Stimulated activated CD4-positive, alpha-beta T cell treated with anti-CD3 and anti-CD28 coated beads, Interleukin-15, amount 100 ng/mL, for 1 hour (primary cell): ENCODE measurements at places on chromosomes 13 and 19.

- no peak for DNase-seq
These were observed 25.4 kb downstream of the TUBA3C start for GRCh38 chr13:19156013-19156825.

DNA sequence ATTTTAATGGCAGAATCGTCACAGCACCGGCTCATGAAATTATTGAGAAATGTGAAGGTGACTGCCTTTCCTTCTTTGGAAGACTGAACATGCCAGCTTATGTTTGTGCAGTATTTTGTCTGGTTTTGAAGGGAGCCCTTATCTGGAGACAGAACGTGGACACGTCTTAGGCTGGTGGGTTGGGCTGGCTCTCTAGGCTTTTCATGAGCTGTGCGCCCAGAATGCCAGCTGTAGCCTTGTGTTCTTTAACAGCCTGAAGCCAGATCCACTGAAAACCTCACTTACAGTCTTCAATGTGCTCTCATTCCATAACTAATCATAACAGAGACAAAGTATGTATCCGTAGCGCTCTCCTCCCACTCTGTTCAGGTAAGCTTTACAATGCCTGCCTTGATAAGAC is 184.4 kb upstream of the HTR2A start:
- no peak for DNase-seq

GRCh38 chr19:2888731-2889224 is 11.9 kb upstream of the ZNF57 start:
- DNase-seq, result no peak

GRCh38 chr13:97235549-97236231 is 13.6 kb downstream of the MBNL2 start:
- DNase-seq, result no peak

- no peak for DNase-seq
These were observed 2.4 kb upstream of the ZNF536 start for GRCh38 chr19:30369833-30370232.

DNA sequence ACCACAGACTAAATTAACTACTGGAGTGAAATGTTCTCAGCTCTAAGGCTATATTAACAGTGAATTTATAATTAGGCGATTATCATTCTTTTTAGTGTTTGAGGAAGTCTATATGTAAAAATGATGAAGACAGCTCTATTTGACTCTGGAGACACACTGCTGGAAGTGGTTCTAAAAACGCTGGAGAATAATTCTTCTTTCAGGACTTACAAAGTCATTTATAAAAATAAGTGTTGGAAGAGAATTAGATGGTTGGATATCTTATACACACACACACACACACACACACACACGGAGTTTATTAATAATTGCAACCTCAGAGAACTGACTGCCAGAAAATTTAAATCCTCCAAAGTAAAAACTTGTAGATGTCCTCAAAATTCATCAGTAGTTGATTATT is 1171.3 kb downstream of the EFNB2 start:
- DNase-seq, result no peak

DNA sequence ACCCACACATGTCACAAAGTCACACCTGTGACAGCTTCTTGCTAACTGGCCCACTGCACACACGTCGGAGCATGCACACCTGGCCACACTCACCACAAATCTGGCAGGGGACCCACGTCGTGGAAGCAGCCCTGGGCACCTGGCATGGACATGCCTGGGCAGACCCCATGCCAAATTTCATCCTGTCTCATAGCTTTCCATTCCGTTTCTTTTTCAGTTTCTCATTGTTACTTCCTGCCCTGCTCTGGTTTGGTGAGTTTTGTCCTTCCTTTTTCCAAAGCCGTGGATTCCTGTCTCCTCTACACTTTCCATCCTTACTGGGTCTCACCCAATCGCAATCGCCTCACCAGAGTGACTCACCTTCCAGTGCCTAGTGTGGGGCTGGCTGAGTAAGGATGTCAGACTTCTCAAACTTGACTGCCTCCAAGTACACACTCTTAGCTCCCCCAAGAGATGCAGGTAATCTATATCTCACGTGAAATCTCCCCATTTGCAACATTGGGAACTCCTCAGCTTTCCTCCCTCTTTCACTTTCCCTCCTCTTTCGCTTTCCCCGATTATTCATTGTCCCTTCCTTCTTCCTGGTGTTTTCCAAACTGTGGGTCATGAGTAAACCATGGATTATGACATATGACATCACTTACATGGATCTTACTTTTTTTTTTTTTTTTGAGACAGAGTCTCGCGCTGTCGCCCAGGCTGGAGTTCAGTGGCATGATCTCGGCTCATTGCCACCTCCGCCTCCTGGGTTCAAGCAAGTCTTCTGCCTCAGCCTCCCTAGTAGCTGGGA is 1.6 kb upstream of the BBC3 start:
- no peak for DNase-seq

GRCh38 chr13:30908416-30908980 is 2.4 kb downstream of the MEDAG start:
- no peak for DNase-seq

DNA sequence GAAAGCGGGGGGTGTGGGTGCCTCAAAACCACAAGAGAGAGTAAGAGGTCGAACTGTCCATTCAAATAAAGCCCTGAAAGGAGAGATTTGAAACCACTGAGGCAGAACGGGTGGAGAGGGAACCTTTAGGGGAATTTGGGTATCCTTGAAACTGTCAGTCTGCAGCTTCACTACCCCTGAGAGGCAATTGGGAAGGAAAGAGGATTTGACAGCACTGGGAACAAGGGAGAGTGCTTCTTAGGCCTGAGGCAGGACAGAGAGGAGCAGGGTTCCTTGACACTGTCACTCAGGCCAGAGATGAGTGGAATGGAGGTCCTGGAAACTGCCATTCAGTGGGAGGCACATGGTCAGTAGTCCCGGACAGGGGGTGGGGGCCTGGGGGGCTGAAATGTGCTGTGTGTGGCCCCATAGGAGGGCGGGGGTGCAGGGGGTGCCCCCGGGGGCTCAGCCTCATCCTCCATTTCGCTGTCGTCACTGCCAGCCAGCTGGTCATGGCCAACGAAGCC is 5.0 kb downstream of the GFY start:
- DNase-seq, result no peak

DNA sequence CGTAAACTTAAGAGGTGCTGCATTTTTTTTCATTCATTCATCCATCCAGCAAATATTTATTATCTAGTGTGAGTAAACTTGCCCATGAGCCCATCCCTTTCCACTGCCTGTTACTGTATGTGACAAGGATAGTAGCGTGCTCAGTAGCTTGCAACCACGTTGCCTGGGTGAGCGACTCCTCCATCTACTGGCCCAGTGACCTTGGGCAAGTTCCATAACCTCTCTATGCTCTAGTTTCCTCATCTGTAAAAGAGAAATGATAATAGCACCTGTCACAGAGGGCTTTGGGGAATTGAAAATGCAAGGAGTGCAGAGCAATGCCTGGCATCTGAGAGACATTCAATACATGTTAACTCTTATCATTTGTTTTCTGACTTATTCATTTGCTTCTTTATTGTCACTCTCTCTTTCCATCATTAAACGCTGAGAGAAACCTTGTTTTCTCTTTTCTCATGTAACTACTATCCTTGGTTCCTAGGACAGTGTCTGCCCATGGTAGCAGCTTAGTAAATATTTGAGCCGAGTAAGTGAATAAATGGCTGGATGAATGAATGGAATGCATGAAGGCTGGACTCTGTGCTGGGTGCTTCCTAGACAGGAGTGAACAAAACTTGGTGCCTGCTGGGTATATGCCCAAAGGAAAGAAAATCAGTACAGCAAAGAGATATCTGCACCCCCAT is 19.9 kb downstream of the LRCH1 start:
- DNase-seq, result no peak

DNA sequence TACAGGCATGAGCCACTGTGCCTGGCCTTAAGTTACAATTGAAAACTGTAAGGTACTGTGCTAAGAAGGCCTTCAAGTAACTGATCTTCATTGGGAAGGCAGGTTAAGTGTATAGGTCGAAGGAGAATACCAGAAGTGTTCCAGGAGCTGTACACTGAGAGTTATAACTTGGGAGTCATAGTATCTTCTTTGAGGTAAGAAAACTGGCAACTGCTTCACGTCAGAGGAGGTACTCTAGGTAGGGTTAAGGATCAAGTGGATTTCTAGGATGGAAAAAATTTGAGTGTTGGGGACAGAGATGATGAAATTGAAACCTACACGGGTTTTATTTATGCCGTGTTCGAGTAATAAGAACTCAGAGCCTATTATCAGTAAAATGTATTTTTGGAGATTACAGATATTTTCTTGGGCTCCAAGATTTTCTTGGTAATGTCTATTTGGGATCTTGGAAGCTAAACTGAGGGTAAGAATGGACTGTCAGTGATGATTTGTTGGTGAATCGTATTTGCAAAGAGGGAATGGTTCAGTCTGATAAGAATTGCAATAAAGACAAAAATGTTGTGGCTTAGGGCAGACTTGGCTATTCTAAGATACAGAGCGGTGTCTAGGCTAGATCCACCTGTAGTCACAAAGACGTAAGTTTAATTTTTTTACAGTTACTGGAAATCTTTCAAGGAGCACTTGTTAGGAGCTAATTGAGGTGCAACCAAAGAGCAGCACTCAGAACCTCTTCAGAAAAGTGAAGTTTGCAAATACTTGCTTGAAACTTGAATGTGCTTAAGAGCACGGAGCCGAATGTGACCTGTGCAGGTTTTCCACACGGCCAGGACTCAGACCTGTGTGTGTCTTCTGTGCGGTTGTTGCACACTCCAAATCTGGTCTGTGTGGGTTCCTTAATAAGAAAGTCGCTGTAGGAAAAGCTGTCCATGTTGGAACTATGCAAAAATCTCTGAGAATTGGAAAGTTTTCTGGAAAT is 102.5 kb downstream of the URI1 start:
- no peak for DNase-seq

DNA sequence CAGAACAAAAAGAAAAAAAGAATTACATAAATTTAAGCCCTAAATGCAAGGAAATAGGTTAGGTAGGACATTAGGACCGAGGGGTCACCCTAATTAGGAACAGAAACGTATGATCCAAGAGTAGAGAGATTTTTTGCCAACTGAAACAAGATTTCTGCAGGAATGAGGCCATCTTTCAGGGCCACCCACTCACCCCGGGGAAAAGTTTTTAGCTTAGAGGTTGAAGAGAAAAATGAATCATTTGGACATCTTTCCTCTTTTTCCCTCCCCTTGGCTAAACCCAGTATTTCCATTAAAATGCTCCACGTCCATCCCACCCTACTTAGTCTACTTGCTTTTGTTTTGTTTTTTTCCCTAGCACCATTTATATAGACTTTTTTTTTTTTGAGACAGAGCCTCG is 10.6 kb upstream of the PNMA8A start:
- no peak for DNase-seq

DNA sequence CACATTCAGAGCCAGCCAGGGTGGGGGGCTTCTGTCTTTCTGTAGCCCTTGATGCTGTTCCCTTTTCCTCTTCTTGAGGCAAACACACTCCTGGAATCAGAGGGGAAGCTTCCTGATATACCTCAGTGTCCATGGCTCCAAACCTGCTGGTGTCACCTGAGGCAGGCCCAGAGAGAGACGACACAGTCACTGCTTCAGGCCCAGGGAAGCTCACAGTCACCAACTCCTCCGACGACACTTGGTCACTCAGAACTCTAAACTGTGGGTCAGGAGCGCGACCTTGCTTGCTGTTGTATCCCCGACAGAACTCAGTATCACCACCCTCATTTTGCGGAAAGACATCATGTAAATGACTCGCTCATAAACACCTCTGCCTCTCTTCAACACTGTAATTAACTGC is 1.1 kb downstream of the ATP13A1 start:
- no peak for DNase-seq

DNA sequence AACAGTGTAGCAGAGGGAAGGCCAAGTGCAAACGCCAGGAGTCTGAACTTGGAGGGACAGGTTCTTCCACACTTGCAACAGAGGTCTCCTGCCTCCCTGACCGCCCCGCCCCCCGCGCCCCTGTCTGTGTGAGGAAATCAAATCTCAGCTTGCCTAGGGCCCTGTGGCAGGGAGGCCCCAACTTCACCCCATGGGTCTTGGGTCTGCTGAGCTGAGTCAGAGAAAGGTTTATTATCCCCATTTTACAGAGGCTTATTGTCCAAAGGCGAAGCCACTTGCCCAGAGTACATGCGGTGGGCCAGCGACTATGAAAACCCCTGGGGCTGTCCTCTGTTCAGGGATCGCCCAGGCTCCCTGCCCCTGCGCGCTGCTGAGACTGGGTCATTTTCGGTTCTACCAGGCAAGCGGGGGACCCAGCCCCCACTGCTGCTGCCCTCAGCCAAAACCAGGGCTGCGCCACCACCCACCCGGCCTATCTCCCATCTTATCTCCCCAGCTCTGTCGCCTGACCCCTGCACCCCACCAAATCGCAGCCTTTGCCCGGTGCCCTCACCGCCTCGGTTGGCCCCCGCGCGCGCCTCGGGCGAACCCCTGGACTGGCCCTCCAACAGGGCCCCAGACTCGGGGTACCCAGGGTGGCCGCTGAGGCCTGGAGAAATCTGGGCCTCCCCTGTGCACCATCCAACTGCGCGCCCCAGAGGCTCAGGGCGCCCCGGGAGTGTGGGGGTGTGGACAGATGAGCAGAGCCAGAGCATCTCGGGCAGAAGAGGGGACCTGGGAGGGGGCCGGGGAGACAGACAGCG is 850 bp upstream of the CERS4 start:
- no peak for DNase-seq
